ENCODE measurements at places on chromosomes 4 and X.

- H3K4me3 ChIP-seq = no peak overlapping the region
- no peaks in the 10 kb centered on the region for H3K36me3 ChIP-seq
- H3K27ac ChIP-seq = no peak overlapping the region
These were observed 641.8 kb downstream of the FSTL5 start for GRCh38 chr4:161522031-161522430.

- H3K27me3 ChIP-seq = peaks cover 30% of the 10 kb centered on the region
- no peaks in the 10 kb centered on the region for H3K36me3 ChIP-seq
- H3K4me3 ChIP-seq = no peak overlapping the region
- no peak overlapping the region for H3K27ac ChIP-seq
- no peaks in the 10 kb centered on the region for H3K4me1 ChIP-seq
These were observed 217.3 kb downstream of the CHRDL1 start for GRCh38 chrX:110578270-110578669.

GRCh38 chrX:39381422-39381821, 580.2 kb downstream of the MID1IP1 start:
- H3K36me3 ChIP-seq = no peaks in the 10 kb centered on the region
- peaks cover 66% of the 10 kb centered on the region for H3K27me3 ChIP-seq
- no peak for DNase-seq
- no peaks in the 10 kb centered on the region for H3K4me1 ChIP-seq

- DNase-seq = no peak
- no peak overlapping the region for H3K4me3 ChIP-seq
- H3K36me3 ChIP-seq = no peaks in the 10 kb centered on the region
These were observed 265.7 kb downstream of the IQCM start for GRCh38 chr4:149549911-149550310.

GRCh38 chrX:127459790-127460189, 592.4 kb downstream of the ACTRT1 start:
- H3K27ac ChIP-seq = no peak overlapping the region
- no peaks in the 10 kb centered on the region for H3K36me3 ChIP-seq
- no peak overlapping the region for H3K4me3 ChIP-seq
- no peak for DNase-seq
- no peaks in the 10 kb centered on the region for H3K27me3 ChIP-seq
- no peaks in the 10 kb centered on the region for H3K4me1 ChIP-seq

- H3K4me3 ChIP-seq = no peak overlapping the region
- H3K36me3 ChIP-seq = peaks cover 12% of the 10 kb centered on the region
- H3K4me1 ChIP-seq = no peaks in the 10 kb centered on the region
- no peak overlapping the region for H3K27ac ChIP-seq
- no peaks in the 10 kb centered on the region for H3K27me3 ChIP-seq
These were observed 37.3 kb downstream of the SEC24D start for GRCh38 chr4:118798658-118799057.

- H3K36me3 ChIP-seq = no peaks in the 10 kb centered on the region
- H3K27ac ChIP-seq = no peak overlapping the region
- no peaks in the 10 kb centered on the region for H3K4me1 ChIP-seq
These were observed 969.1 kb upstream of the PCDH10 start for GRCh38 chr4:132180020-132180427.

- H3K4me1 ChIP-seq = peaks cover 29% of the 10 kb centered on the region
- H3K27me3 ChIP-seq = no peaks in the 10 kb centered on the region
- H3K27ac ChIP-seq = peak overlapping the region; percentile 81
- DNase-seq = peak; percentile 16
- peaks cover 6% of the 10 kb centered on the region for H3K36me3 ChIP-seq
These were observed 28.3 kb upstream of the AP1S2 start for GRCh38 chrX:15882704-15883539.

DNA sequence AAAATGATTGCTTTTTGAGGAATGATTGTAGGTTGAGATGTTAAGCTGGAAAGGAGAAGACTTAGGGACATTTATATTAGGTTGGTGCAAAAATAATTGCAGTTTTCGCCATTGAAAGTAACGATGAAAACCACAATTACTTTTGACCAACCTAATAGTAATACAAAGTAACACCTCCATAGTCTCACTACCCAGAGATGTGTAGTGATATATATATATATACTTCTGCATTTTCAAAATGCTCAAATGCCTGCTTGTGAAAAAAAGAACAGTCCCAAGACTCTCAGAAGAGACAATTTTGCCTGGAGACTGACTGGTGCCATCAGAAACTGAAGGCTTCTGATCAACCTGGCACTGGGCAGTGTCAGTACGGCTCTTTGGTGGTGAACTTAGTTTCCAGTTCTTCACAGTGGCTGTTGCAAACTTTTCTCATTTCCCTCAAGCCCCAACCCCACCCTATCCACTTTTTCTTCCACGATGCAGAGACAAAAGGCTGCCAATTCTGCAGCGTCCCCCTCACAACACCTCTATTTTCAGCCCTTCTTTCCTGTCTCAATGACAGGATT, 35.1 kb upstream of the TAPT1 start:
- no peak overlapping the region for H3K4me3 ChIP-seq
- H3K36me3 ChIP-seq = no peaks in the 10 kb centered on the region
- no peaks in the 10 kb centered on the region for H3K4me1 ChIP-seq
- H3K27me3 ChIP-seq = no peaks in the 10 kb centered on the region
- DNase-seq = no peak

DNA sequence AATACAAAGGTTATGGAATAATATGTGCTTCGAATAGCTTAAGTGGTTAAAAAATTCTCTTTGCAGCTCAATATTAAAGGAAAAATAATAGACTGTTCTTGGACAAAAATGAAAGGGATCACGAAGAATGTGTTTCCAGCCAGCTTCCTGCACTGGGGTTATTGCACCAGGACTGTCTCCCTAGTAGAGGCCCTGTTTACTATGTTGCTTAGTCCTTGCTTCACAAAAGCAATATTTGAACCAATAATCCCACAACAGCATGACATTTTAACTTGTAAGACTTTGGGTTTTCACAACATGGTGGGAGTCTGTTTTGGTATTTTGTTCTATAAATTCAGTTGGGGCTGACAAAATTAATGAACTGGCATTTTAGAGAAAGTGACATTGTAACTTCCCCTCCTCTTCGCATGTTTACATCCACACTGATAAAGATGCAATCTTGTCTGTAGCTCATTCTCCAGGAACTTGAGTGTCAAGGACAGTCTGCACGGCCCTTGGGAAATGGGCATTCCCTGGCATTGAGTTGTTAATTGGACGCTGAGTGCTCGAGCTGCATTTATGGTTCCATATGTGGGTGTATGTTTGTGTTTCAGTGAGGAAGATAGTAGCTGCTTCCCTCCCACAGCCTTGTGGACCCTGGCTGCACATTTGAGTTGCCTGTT, 39.0 kb downstream of the SHROOM2 start:
- H3K36me3 ChIP-seq = no peaks in the 10 kb centered on the region
- no peak for DNase-seq
- no peaks in the 10 kb centered on the region for H3K4me1 ChIP-seq
- no peaks in the 10 kb centered on the region for H3K27me3 ChIP-seq
- no peak overlapping the region for H3K4me3 ChIP-seq

DNA sequence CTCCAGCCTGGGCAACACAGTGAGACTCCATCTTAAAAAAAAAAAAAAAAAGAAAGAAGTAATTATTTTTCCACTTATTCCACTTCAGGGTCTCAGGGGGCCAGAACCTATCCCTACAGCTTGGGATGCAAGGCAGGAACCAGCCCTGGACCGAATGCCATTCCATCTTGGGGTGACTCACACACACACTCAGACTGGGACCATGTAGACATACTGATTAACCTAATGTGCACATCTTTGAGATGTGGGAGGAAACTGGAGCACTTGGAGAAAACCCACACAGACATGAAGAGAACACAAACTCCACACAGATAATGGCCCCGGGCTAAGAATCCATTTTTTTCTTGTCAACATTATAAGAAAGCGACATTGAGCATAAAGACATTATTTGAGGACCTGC, 132.5 kb downstream of the PTTG2 start:
- no peak overlapping the region for H3K27ac ChIP-seq
- H3K36me3 ChIP-seq = no peaks in the 10 kb centered on the region
- no peaks in the 10 kb centered on the region for H3K27me3 ChIP-seq
- H3K4me3 ChIP-seq = no peak overlapping the region

DNA sequence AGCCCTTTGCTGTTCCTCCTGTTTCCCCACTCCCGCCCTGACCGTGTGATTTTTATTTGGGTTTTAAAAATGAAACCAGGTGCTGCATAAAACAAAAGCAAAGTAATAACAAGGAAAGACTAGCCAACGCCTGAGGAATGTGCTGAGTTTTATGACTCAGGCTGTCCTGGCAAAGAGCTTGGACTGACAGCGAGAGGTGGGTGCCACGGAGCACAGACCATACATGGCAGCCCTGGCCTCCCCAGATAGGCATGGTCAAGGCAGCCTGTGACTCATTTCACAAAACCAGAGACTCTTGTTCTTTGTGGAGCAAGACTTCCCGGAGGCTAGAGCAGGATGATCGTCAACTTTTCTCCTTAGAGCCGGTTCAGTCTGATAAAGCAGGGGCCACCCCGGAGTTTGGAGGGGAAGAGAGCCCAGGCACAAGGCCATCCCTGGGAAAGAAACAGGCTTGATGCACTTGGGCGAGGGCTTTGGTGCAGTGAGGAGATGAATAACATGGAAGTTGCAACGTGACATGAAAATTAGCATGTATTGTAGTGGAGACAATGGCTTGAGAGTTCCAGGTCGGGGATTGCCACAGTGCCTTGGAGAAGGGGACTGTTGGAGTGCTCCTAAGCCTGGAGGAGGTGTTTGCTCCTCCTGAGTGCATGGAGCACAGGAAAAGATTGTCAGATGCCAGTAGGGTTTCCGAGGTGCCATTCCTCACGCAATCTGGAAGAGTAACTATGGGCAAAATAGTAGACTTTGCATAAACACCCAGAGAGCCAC, 54.8 kb downstream of the C4orf51 start:
- peak; percentile 81 for DNase-seq
- H3K27ac ChIP-seq = peak overlapping the region; percentile 94
- H3K36me3 ChIP-seq = peaks cover 23% of the 10 kb centered on the region

DNA sequence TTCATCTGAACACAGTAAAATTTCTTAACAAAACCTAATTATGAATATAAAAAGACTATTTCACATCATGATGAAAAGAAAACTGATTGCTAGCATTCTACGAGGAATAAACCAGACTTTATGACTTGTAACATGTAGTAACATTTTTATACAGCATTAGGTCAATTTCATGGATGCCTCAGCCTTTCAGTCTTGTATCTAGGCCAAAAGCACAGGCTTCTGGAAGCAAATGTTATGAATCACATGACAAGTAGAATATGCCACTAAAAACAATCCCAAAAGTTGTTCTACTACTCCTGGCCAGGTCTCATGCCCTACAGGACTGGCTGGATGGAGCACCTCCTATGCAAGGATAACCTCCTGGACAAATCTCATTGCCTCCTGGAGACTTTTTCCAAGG, 101.2 kb downstream of the ARHGAP6 start:
- H3K27me3 ChIP-seq = no peaks in the 10 kb centered on the region
- H3K4me3 ChIP-seq = no peak overlapping the region
- no peak overlapping the region for H3K27ac ChIP-seq
- H3K36me3 ChIP-seq = no peaks in the 10 kb centered on the region
- no peaks in the 10 kb centered on the region for H3K4me1 ChIP-seq

DNA sequence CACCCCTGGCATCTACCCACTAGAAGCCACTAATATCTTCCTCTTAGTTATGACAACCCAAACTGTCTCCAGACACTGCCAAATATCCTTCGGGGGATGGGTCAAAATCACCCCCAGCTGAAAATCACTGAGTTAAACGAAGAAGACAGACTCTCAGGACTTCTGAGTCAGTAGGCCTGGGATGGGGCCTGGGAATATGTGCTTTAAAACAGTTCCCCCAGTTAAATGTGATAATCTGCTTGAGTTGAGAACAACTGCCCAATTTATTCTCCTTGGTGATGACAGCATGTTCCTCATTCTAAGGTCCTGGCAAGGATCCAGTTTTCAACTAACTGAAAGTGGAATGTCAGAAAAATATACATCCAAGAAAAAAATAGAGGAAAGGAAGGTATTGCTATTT, 52.4 kb downstream of the CBLL2 start:
- no peaks in the 10 kb centered on the region for H3K36me3 ChIP-seq
- H3K27ac ChIP-seq = no peak overlapping the region
- DNase-seq = no peak
- H3K27me3 ChIP-seq = peaks cover 10% of the 10 kb centered on the region
- no peaks in the 10 kb centered on the region for H3K4me1 ChIP-seq

DNA sequence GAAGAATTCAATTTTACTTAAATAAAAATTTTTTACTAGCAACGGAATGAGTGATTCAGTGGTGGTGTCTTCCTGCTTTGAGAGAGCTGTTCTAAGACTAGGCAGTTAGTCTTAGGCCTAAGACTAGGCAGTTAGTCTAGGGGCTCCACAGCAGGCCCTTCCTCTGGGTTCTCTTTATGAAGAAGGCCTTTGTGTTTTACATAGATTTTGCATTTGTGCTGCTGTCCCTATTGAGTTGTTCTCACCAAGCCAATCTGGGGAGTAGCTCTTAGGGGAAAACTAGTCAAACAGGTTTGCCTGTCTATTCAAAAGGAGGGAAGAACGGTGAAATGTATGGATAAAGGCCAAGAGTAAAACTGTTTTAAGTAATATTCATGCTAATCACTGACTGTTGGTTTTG, 7.6 kb downstream of the UGT8 start:
- no peak overlapping the region for H3K27ac ChIP-seq
- no peak overlapping the region for H3K4me3 ChIP-seq
- no peaks in the 10 kb centered on the region for H3K27me3 ChIP-seq
- no peaks in the 10 kb centered on the region for H3K36me3 ChIP-seq
- peak; percentile 36 for DNase-seq
- H3K4me1 ChIP-seq = no peaks in the 10 kb centered on the region

- H3K4me3 ChIP-seq = no peak overlapping the region
- no peaks in the 10 kb centered on the region for H3K27me3 ChIP-seq
- no peaks in the 10 kb centered on the region for H3K36me3 ChIP-seq
- no peaks in the 10 kb centered on the region for H3K4me1 ChIP-seq
- no peak overlapping the region for H3K27ac ChIP-seq
These were observed 1319.7 kb upstream of the TENM3 start for GRCh38 chr4:180923486-180923885.

DNA sequence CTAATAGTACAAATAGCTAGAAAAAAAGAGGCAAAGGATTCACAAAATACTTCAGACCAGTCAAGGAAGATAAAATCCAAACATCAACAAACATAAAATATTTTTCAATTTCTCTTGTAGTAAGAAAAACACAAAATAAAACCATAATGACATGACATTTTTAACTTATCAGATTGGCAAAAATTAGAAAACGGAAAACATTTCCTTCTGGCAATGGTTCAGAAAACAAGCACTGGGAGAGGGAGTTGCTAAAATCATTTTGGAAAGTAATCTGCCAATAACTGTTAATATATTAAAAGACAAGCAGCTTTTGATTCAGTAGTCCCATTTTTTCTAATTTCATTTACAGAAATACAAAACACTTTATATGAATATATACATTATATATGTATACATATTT, 26.1 kb downstream of the TKTL2 start:
- DNase-seq = no peak
- no peak overlapping the region for H3K27ac ChIP-seq
- H3K36me3 ChIP-seq = no peaks in the 10 kb centered on the region
- no peak overlapping the region for H3K4me3 ChIP-seq
- no peaks in the 10 kb centered on the region for H3K4me1 ChIP-seq
